ENCODE measurements at places on chromosomes 5 and 9.

DNA sequence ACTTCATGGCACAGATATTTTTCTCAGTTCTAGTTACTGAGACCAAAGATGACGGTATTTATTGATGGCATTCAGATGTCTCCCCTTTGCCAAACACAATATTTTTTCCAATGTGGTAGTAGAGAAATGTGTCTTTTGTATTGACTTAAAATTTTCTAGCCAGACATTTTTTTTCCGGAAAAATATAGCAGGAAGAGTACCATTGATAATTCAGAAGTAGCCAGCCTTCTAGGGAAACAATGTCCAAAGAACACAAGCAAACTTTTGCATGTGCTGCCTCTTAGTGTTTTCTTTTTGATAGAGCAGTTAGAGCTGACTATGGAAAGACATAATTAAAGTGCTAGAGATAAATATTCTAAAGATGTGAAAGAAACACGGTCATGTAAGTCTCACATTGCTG lies 231.4 kb downstream of the MARCHF11 start:
- no peak for DNase-seq

- no peak for DNase-seq
Observed at GRCh38 chr9:124594673-124595072, 87.5 kb upstream of the NR5A1 start.

- no peak for DNase-seq
Observed at GRCh38 chr9:81462801-81463200, 226.5 kb downstream of the TLE1 start.

DNA sequence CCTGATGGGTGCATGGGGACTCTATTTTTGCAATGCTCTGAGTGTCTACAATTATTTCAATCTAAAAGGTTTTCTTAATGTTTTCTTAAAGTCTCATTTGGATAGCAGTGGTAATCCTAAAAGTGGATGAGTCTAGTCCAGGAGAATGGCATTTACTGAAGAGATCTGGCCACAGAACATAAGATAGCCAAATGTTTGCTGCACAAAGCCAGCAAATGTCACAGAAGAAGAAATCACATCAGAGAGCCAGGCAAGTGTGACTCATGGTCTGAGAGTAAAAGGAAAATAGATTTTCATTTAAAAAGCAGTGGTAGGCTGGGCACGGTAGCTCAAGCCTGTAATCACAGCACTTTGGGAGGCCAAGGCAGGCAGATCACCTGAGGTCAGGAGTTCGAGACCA lies 352.7 kb upstream of the GRAMD2B start:
- no peak for DNase-seq

DNA sequence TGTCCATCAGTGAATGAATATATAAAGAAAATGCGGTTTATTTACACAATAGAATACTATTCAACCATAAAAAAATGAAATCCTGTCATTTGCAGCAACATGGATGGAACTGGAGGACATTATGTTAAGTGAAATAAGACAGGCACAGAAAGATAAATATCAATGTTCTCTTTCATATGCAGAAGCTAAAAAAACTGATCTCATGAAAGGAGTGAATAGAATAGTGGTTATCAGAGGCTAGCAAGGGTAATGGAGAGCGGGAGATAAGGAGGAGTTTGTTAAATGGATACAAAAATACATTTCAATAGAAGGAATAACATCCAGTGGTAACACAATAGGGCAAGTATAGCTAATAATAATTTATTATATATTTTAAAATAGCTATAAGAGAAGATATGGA lies 65.0 kb downstream of the AGTPBP1 start:
- no peak for DNase-seq

DNA sequence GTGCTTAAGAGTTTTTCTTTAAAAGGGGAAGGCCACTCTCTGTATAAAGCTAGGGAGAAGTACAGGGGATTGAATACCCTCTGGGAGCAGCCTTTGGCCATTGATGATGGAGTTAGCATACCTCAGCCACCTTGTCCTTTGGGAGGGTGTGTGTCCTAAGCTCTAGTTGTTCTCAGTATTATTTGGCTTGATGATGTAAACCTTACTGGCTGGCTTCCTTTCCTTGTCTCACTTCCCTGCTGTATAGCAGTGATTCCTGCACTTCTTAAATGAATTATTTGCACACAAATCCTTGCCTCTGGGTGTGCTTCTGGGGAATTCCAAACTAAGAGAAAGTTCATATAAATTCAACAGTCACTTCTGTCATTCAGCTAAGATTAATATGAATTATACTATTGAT lies 234.9 kb upstream of the RIOK2 start:
- no peak for DNase-seq

DNA sequence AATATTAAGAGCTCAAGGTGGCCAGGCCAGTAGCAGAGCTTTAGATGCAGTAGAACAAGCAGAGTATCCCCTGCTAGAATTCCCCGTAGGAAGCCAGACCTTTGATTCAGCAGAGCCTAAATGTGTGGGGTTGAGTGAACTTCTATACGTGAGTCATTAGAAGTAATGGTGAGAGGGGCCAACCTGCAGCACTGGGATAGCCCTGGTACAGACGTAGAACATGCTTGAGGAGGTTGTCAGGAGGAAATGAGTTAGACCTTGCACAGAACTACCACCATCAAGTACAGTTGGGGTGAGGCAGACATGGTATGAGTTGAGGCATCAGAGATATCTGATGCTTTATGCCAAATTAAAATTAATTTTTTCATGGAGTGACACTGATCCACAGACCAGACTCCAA lies 42.0 kb downstream of the PDCD1LG2 start:
- DNase-seq: no peak

DNA sequence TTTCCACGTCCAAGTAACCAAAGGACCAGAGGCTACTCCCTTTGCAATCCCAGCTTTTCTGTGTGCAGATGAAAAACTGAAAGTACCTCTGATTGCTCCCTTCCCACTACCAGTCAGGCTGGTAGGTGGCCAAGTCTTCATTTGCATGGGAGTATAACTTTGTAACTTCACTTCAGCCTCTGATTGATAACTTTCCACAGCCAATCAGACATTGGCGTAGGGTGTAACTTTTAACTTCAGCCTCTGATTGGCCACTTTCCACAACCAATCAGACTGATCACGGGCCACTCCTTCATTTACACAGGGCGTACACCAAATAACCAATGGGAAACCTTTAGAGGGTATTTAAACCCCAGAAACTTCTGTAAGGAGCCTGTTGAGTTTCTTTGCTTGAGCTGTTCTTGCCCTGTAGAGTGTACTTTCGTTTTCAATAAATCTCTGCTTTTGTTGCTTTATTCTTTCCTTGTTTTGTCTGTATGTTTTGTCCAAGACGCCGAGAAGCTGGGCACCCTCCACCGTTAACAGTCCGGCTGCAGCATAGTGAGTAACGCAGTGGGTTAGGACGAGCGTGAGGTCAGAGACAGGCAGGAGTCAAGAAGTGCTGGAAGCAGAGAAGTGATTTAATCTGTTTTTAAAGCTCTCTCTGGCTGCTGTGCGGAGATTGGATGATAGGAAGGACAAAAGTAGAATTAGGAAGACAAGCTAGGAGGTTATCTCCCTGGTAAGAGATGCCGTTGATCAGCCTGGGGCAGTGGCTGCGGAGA lies 3.5 kb upstream of the EXOSC2 start:
- no peak for DNase-seq

DNA sequence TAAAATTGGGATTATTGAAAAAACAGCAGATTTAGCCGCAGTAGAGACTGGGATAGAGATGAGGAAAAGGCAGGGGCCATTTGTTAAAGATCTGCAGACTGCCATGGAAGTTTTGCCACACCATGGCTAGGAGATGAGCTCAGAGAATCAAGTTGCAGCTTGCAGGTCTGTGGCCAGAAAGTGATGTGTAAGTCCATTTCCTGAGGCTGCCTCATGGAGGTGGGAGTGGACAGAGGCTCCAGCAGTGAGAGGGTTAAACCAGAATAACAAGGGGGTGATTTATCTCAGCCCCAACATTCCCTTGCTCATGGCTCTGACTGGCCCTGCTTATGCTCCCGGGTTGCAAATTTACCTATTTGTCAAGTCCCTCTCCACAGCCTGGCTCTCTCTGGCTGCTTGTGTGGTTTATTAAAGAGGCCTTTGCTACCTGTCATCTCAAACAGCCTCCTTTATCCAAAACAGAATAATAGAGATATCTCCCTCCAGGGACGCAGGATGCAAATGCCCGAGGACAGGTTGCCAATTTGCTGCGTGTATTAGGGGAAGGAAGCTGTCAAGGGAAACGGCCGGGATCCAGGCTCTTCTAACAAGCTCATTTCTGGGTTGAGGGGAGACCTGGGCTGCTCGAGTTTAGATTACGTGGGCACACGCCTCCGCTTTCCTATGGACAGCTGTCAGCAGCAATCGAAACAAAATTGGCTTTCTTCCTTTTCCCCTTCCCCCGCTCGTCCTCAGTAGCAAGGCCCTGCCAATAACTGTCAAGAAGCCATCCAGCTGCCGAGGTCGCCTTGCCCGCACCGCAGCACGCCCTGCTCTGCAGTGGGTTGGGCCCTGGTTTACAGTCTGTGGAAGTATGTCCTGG lies 72.8 kb upstream of the PITX1 start:
- no peak for DNase-seq

GRCh38 chr5:122107016-122107415 lies 22.3 kb upstream of the ZNF474 start:
- DNase-seq: no peak

GRCh38 chr5:51398875-51399642 lies 15.8 kb downstream of the ISL1 start:
- no peak for DNase-seq

DNA sequence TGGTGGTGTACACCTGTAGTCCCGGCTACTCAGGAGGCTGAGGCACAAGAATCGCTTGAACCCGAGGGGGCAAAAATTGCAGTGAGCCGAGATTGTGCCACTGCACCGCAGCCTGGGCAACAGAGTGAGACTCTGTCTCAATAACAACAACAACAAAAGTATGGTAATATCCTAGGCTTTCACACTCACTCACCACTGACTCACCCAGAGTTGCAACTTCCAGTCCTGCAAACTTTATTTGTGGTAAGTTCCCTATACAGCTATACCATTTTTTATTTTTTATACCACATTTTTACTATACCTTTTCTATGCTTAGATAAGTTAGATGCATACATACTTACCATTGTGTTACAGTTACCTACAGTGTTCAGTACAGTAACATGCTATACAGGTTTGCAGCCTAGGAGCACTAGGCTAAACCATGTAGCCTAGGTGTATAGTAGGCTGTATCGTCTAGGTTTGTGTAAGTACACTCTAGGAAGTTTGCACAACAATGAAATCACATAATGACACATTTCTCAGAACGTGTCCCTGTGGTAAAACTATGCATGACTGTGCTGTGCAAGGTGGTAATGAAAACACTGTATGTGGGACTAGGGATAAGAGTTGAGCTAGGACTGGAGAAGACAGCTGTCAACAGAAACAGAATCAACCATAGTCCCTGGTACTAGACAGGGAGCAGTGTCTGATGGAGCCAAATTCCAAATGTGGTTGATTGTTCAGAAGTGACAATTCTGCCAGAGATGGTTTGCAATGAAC lies 109.5 kb upstream of the RAD23B start:
- no peak for DNase-seq

GRCh38 chr5:33059081-33059480 lies 348.0 kb downstream of the NPR3 start:
- no peak for DNase-seq

DNA sequence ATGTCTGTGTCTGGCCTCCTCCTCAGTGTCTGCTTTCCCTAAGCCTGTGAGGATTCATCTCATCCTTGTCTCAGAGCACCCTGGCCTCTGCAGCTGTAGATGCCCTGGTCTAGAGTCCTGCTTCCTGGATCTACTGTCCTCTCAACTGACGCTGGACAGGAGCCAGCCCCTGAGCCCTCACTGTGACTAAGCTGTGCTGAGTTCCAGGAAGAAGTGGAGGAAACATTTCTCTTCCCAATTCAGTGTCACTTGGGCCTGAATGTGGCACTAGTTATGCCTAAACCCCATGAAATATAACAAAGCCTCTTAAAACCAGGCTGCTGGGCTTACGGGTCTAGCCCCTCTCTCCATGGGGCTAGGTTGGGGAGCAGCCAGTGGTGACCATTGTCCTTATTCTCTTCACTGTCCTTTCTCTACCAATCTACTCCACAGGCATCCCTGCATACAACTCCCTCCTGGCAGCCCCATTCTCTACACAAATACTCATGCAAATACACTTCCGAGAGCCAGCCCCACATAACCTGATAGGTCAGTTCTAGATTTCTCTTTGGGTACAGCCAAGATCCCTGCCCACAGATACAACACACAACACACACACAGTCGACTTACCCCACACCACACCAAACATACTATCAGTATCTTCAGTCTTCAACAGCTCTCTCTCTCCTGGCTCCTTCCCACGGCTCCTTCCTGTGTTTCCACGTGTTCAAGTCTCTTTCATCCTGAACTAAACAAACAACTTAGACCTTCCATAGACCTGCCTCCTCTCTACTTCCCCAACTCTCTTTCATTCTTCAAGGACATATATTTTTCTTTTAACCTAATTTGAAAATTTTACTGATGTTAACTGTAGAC lies 220.8 kb downstream of the SNX18 start:
- DNase-seq: no peak

GRCh38 chr9:74496819-74497747 lies at the start of gene RORB:
Gene RORB (plus strand): TSS chr9:74497335. CDS start chr9:74497977, 642 bp downstream.
- no peak for DNase-seq

- DNase-seq: no peak
Observed at GRCh38 chr5:4192111-4192510, 596.5 kb downstream of the IRX1 start.

All from activated T-helper 1 cell treated with Interleukin-2 at 50 U/mL for 16 hours (primary cell).